ENCODE measurements at places on chromosomes 1 and 21.
A peak's percentile ranks its signal among the peaks of the same experiment; 100 is the strongest.

DNA sequence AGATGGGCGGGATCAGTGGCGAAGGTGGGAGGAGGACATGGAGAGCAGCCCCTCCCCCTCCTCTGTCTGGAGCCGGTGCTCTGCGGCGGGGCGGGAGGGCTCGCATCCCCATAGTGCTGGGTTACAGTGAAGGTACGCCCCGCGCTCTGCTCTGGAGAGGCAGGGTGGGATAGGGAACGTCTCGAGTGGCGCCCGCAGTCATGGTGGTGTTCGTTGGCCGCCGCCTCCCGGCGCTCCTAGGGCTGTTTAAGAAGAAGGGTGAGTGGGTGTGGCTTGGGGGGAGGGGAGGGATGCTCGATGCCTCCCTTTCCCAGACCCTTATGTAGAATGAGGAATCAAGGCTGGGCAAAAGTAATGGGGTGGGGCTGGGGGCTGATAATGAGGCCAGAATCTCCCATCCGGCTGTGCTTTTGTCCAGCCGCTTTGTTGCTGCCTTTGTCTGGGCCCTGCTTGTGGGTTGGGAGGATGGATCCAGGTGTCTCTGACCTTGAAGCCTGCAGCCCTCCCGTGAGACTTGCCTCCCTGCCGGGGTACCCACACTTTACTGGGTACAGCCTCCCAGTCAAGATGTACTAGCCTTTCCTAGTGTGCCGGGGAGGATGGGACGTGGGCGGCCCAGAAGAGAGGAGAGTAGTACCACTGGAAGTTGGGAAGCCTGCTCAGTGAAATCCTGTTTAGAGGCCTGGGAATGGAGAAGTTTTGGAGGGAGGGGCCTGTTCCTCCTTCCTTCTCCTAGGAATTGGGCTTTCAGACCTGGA is 51.4 kb downstream of the YARS1 start:
- no peak for DNase-seq

- no peak for DNase-seq
These were observed 33.6 kb downstream of the LRRN2 start for GRCh38 chr1:204651843-204652421.

GRCh38 chr1:45772971-45773370 is 22.5 kb upstream of the IPP start:
- no peak for DNase-seq

GRCh38 chr1:172298141-172298540 is 122.3 kb upstream of the C1orf105 start:
- no peak for DNase-seq

DNA sequence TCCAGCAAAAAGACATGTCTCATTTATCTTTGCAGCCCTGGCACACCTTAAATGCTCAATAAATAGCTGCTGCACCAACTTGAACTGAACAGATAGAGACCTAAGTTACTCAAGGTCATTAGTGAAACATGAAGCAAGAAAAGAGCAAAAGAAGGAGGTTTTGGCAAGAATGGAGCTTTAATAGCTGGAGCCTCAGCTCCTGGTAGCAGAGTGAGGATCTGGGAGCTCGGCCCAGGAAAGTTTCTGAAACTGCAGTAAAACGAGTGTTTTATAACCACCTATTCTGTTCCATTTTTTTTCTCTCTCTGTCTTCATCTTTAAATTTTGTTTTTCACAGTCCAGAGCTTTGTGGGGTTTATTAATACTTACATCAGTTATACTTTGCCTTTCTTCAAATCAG is 207.5 kb downstream of the SETD4 start:
- DNase-seq: no peak

DNA sequence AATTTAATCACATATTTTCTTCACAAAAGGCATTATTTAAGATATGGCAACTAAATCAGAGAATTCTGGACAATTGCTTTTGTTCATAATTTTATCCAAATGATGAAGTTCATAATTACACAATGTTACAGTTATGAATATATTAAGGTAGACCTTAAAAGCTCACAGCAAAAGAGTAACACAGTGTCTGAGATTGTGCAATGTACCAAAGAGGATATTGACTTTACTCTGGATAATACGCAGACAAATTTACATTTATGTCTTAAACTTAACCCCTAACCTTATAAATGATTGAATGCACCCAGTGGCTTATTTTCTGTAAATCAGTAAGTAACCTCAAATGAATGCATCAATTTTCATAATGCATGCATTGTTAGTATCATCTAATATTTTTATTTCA is 216.2 kb upstream of the SAMSN1 start:
- no peak for DNase-seq

DNA sequence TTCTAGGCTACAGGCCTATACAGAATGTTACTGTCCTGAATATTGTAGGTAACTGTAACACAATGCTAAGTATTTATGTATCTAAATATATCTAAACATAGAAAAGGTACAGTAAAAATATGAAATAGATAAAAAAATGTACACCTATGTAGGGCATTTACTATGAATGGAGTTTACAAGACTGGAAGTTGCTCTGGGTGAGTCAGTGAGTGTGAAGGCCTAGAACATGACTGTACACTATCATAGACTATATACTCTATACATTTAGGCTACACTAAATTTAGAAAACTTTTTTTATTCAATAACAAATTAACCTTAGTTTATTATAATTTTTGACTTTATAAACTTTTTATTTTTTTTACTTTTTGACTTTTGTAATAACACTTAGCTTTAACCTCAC is 136.9 kb downstream of the DUSP10 start:
- DNase-seq: no peak

- peak; percentile 20 for DNase-seq
These were observed 14.1 kb downstream of the PIK3C2B start for GRCh38 chr1:204480515-204480914.

- no peak for DNase-seq
These were observed 269.4 kb downstream of the PTPRU start for GRCh38 chr1:29505532-29506220.

DNA sequence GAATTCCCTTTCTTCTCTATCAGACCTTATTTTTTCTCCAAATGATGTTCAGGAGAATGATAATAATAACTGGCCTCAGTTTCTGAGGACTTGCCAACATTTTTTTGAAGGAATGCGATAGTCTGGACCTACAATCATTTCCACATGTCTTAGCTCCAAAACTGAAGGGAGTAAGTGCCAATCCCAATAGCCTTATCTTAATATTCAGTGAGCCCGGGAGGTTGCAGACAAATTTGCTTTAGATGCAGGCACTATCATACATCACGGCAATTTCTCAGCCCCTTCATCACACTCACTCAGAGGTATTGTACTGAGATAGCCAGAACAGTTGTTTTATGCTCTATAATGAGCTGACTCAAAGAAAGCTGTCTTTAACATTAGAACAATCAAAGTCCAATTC is 796.9 kb downstream of the ADGRL2 start:
- DNase-seq: no peak

GRCh38 chr1:206501881-206502280 is 5.5 kb upstream of the RASSF5 start:
- DNase-seq: no peak

DNA sequence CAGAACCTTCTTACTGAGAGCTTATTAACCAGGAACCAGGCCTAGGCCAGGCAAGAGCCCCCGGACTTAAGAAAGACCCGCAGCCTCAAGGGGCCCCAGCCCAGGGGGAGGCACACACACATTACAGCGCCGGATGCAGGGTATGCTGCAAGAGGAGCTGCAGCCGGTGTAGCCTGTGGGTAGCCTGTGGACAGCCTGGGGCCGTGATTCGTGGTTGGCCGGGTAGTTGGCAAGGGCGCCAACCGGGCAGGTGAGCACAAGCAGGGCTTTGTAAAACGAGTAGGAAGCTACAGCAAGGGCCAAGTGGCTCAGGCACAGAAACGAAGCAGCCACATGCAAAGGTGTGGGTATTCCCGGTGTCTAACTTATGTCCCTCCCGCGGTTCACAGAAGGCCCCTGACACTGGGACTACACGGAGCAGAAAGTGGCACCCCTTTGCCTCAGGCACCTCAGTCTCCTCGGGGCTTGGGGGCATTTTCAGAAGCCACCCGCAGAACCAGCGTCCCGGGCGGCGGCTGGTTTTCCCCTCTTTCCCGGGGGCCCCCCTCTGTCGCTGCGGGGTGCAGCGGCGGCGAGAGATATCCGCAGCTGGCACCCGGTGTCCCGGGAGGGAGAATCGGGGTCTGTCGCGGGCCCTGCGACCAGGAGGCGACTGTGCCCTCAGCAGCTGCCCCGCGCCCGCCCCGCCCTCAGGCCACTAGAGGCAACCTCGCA is 40.8 kb downstream of the KIAA1614 start:
- no peak for DNase-seq

DNA sequence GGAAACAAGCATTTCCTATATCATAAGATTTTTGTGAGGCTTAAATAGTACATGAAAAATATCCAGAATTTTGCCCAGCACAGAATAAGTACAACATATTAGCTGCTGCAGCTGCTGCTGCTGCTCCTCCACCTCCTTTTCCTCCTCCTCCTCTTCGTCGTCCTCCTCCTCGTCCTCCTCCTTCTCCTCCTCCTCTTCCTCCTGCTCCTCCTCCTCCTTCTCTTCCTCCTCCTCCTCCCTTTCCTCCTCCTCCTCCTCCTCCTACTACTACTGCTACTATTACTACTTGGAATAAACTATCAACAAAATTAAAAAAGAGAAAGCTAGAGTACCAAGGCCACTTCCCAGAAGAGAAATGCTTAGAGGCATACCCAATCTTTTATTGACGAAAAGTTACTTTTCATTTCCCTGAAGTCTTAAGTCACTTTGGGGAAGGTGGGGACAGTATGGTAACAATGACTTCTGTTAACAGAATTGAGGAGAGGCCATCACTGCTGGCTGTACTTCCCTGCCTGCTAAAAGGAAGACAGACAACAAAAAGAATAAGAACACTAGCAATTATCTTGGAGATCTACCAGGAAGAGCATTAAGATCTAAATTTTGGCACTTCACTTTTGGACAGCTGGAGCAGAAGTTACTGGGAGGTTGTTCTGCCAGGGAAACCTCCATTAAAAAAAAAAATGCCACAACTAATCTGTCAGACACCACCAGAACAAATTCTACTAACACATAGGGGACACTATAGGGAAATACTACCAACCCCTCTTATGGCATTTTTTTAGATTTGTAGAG is 7.1 kb downstream of the DENND1B start:
- peak; percentile 33 for DNase-seq

GRCh38 chr1:81549588-81550127 is 251.1 kb upstream of the ADGRL2 start:
- DNase-seq: peak; percentile 9

- DNase-seq: no peak
These were observed 16.7 kb downstream of the USP48 start for GRCh38 chr1:21766210-21766609.

DNA sequence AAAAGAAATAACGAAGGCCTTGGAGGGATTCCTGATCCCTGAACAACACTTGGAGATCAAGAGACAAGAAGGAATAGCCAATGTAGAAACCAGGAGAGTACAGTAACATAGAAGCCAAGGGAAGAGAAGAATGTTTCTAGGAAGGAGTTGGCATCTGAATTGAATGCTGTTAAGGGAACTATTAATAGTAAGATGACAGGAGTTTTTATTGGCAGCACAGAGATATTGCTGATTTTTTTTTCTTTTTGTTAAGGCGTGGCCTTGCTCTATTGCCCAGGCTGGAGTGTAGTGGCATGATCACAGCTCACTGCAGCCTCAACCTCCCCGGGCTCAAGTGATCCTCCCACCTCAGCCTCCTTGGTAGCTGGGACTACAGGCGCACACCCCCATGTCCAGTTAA is 9.6 kb upstream of the SFT2D2 start:
- no peak for DNase-seq

DNA sequence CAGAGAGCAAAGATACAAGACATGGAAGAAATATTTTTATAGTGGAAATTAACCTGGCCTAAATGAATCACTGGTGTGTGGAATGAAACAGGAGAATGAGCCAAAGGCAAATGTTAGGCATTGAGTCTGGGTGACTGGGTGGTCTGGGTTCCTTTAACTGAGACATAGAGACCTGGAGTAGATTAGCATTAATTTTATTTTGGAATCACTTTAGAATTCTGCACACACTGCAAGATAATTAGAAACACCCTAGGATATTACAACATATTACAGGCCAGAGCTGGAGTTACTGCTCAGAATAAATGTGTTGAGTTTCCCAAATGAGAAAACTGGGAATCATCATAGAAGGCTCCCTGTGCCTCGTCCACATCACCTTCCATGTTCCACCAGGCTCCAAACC is 85.5 kb downstream of the PLPPR5 start:
- DNase-seq: no peak

DNA sequence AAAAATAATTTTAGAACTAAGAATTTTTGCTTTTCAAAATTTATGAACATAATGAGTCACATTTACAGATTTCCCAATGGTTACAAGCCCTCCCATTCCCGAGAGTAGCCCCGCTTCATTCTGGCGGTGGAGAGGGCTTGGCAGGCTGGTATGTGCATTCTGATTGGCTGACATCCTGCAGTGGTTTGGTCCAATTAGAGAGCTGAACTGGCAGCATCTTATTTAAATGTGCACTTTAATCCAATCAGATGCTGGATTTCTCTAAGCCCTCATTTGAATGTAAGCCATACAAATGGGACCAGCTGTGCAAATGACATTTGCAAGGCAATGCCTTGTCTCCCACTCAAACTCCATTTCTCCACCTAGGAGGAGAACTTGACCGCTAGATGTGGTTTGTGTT is 18.0 kb upstream of the TRIM17 start:
- no peak for DNase-seq

GRCh38 chr1:35319988-35320713 is 51.6 kb downstream of the ZMYM4 start:
- no peak for DNase-seq

GRCh38 chr1:54826226-54826816 is 25.2 kb upstream of the TTC22 start:
- DNase-seq: no peak

GRCh38 chr1:91813813-91814212 is 72.1 kb downstream of the TGFBR3 start:
- no peak for DNase-seq

GRCh38 chr1:223067914-223068313 is 75.1 kb downstream of the TLR5 start:
- DNase-seq: no peak

DNA sequence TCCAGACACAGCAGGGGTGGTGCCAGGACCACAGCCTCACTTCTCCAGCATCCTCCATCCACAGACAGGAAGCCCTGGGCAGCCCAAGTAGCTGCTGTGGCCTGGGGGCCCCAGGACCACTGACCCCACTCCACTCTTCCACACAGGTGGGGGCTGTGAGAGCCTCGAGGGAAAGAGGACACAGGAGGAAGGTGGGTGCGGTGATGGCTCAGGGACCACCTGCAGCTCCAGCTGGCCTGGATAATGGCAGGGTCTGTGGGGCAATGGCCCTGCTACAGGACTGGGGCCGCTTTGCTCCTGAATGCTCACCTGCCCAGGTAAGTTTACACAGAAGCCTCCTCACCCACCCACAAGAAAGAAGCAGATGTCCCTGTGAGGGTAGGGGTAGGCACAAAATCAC is 18.3 kb upstream of the PRSS38 start:
- DNase-seq: no peak

DNA sequence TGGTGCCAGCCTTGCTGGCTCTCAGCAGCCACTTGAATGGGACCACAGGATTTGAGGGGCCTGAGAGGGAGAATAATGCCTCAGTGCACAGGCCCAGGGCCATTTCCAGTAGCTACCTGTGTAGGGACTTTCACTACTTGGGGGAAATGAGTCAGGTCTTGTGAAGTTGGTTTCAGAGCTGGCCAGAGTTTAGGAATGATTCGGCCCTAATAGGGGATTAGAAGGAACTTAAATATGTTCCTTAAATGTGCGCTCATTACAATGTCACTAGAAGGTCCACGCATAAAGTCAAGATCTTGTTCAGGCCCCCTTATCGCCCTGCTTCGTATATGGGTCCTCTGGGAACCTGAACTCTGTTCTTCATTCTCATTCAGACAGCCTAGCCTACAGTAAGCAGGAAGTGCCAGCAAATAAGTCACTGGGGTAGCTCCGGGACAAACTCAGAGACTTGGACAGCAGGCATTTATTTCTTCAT is 5.6 kb upstream of the AKR1A1 start:
- peak; percentile 28 for DNase-seq

All from suppressor macrophage (primary cell).